ENCODE measurements at places on chromosomes 12 and 14.
A peak's percentile ranks its signal among the peaks of the same experiment; 100 is the strongest.

GRCh38 chr14:23063601-23064000 is 6.3 kb upstream of the CDH24 start:
- DNase-seq, result no peak

GRCh38 chr12:49803693-49804450 is 24.3 kb downstream of the NCKAP5L start:
- no peak for DNase-seq

- no peak for DNase-seq
Observed at GRCh38 chr14:48390346-48390745, 714.9 kb upstream of the MDGA2 start.

DNA sequence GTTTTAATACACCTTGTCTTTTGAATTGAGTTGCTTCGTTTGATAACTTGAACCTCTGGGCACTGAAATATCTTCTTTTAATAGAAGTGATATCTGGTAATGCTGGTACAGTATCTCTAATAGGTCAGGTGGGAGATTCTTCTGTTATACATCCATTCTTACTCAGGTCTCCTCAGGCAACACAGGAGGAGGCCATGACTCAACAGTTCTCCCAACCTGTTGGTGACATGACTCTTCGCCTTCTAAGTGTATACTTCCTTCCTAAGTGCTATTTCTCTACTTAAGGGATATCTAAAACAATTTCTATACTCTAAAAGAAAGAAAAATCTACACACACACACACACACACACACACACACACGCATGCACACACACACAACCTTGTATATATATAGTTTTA is 509.1 kb downstream of the PCNX1 start:
- DNase-seq, result no peak

- DNase-seq, result no peak
Observed at GRCh38 chr12:180445-180844, 33.5 kb downstream of the SLC6A12 start.

DNA sequence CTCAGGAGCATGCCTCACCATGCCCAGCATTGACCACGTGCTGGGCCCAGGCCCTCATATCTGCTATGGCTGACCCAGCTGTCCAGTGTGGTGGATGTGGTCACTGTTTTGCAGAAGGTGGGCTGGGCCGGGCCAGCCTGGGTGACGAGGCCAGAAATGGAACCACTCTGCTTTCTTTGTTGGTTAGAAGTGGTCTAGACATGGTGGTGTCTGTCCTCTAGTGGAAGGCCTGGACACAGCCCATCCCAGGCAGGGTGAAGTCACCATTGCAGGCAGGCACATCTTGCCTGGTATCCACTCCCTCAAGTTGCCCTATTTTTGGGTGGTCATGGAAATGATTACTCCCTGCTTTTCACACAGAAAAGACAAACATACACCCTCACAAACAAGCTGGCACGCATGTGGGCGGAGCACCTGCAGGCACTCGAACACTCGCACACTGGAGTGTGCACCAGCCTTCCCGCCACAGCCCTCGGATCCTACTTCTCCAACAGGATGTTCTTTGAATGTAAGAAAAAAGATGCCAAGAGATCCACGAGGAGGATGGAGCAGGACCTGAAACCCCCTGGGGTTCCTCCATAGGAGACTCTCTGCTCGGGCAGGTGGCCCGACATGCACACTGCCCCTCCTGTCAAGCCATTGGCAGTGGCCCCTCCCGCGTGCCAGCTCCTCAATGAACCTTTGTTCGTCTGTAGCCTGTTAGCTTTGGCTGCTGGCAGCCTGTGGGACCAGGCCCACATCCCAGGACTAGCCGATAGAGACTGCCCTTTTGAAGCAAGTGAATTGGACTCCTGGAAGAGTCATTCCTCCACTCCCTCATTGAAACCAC is 38.4 kb downstream of the MLXIP start:
- DNase-seq, result no peak

DNA sequence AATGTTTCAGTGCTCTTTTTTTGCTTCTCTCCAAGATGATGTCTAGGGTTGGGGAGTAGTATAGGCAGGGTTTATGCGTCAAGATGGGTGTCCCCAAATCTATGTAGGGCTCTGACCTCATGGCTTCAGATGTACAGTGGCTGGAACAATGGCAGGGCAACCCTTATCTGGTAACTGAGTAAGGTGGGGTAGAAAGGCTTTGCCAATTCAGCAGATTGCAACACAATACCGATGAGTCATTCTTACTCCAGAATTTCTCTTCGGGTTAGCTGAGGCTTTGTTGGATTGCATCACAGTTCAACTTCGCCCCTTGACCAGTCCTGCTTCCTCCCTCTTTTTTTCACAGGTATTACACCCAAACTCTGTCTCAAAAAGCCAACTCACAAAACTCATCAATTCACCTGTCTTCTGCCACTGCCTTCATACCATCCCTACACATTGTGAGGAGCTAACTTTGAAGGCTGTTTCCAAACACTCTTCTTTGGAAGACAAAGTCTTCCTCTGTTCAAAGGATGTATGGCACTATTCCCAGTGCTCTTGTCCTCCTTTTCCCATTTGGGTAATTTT is 190.2 kb upstream of the CNOT2 start:
- peak; percentile 41 for DNase-seq

- no peak for DNase-seq
Observed at GRCh38 chr12:68867606-68868005, 59.6 kb downstream of the MDM2 start.

- no peak for DNase-seq
Observed at GRCh38 chr12:10136637-10137205, 6.7 kb upstream of the CLEC7A start.

GRCh38 chr12:11879306-11879705 is 191.4 kb upstream of the BCL2L14 start:
- DNase-seq, result no peak

DNA sequence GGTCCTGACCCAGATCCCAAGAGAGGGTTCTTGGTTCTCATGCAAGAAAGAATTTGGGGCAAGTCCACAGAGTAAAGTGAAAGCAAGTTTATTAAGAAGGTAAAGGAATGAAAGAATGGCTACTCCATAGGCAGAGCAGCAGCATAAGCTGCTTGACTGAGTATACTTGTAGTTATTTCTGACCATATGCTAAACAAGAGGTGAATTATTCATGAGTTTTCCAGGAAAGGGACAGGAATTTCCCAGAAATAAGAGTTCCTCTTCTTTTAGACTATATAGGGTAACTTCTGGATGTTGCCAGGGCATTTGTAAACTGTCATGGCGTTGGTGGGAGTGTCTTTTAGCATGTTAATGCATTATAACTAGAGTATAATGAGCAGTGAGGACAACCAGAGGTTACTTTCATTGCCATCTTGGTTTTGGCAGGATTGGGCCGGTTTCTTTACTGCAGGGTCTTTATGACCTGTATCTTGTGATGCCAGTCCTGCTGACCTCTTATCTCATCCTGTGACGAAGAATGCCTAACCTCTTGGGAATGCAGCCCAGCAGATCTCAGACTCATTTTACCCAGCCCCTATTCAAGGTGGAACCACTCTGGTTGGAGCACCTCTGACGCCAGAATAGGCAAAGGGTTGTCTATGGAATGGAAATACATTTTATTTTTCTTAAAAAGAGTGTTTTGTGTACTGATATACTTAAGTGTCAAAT is 113.8 kb downstream of the OTOGL start:
- DNase-seq, result no peak

DNA sequence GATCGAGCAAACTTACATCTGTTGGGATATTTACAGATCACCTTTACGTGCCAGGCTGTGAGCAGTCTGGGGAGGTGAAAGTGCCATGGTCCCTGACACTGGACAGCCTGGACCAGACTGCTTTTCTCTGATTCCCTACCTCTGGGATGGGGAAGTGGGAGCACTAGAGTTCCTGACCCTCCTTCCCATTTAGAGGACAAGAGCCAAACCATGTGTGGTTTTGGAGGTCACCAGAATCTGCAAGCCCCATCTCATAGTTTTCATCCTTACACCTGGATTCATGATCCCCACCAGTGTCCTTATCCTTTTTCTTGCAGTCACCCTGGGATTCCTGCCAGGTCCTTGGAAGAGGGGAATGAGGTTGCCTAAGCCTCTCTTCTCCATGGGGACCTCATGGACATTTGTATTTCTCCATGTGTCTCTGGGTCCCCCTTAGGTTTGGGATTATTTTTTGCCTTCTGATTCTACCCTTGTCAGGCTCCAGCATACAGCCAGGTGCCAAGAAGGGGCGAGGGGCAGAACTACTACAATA is 1.5 kb upstream of the WNT10B start:
- DNase-seq, result no peak

DNA sequence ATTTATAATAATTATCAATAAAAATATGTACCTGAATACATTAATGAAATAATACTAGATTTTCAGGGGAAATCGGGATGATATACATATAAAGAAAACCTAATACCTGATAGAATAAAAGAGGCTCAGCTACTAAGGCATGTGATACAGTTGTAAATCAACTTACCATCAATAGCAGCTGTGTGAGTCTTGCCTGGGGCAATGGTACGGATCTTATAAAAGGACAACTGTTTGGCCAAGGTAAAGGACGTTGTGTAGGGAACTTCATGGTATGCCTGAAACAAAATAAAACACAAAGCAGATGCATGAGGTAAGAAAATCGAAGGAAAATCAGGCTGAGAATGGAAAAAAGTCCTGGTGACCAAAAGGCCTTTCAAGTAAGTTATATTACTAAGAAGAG is 25.4 kb downstream of the NEK9 start:
- DNase-seq, result no peak

Measured in omental fat pad (tissue), 4 donors.